Jurkat, Clone E6-1 (cell line): ENCODE measurements at places on chromosomes 5 and 9.

GRCh38 chr9:98479967-98480847, 224.8 kb upstream of the TBC1D2 start:
- no peak for DNase-seq

DNA sequence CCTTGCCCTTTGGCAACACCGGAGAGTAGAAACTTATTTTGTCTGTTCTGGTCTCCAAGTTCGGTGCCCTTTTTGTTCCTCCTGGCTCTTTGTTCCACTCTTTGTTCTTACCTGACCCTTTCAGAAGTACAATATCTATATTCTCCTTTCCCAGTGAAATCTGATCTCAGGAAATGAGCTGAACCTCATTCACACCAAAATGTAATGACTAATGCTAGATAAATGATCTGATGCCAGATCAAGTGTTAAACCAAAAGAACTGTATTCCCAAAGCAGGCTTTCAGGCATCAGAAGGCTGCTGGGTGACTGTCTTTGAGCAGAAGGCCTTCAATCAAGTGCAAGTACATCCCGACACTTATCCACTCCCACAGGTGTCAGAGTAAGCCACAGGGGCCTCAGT, 156.4 kb downstream of the SPOCK1 start:
- DNase-seq: no peak

- DNase-seq: no peak
Measured at GRCh38 chr5:115796656-115797055, 19.8 kb downstream of the CDO1 start.

- no peak for DNase-seq
Measured at GRCh38 chr9:4936823-4937222, 48.2 kb upstream of the JAK2 start.

DNA sequence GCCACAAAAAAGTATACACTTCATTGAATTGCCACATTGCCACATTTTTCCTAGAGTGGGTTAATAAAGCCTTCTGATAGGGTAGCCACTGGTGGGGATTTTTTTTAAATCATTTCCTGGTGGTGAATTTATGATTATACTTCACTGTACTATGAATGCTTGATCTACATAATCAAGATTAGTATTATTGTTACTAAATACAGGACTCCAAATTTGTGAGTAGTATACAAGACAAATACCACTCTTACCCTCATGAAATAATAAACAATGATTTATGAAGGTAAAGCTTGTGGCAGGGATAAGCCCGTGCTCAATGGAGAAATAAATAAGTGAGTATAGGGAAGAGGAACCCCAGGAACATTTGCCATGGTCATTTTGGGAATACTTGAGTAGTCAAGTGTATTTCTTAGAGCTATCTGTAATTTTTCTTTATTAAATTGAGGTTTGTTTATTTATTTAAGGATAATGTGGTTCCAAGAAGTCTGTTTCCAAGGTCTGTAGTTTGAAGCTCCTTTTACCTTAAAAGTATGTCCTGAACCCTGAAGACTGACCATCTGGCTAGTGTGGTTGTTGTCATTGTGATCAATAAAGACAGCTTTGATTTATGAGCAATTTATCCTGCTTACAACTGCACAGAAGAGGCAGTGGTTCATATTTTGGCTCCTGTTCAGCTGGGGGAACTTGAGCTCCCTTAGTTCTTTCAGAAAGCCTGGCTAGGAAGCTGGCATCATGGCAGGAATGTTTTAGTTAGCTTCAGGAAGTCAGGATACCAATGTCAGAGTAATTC, 118.6 kb downstream of the ZSWIM6 start:
- DNase-seq: no peak
